ENCODE measurements at places on chromosomes 11 and 22. TPM values are rescaled to one million over a fixed set of nuclear protein-coding genes. Genes with fewer than 3 reads are reported as not detected.

GRCh38 chr22:40031766-40032470 is 37.2 kb downstream of the FAM83F start:
- no peaks in the 10 kb centered on the region for H3K4me1 ChIP-seq
- H3K27me3 ChIP-seq = peaks cover 62% of the 10 kb centered on the region
- no peak overlapping the region for H3K4me3 ChIP-seq
- DNase-seq = no peak

GRCh38 chr11:104997288-104997687 is 25.7 kb downstream of the CASP5 start:
- DNase-seq = no peak
- no peak overlapping the region for H3K27ac ChIP-seq
- no peak overlapping the region for H3K4me3 ChIP-seq
- H3K4me1 ChIP-seq = 0 out of 2 replicates have a peak, but pooled peaks cover 1% of the 10 kb centered on the region
- no peaks in the 10 kb centered on the region for H3K36me3 ChIP-seq

DNA sequence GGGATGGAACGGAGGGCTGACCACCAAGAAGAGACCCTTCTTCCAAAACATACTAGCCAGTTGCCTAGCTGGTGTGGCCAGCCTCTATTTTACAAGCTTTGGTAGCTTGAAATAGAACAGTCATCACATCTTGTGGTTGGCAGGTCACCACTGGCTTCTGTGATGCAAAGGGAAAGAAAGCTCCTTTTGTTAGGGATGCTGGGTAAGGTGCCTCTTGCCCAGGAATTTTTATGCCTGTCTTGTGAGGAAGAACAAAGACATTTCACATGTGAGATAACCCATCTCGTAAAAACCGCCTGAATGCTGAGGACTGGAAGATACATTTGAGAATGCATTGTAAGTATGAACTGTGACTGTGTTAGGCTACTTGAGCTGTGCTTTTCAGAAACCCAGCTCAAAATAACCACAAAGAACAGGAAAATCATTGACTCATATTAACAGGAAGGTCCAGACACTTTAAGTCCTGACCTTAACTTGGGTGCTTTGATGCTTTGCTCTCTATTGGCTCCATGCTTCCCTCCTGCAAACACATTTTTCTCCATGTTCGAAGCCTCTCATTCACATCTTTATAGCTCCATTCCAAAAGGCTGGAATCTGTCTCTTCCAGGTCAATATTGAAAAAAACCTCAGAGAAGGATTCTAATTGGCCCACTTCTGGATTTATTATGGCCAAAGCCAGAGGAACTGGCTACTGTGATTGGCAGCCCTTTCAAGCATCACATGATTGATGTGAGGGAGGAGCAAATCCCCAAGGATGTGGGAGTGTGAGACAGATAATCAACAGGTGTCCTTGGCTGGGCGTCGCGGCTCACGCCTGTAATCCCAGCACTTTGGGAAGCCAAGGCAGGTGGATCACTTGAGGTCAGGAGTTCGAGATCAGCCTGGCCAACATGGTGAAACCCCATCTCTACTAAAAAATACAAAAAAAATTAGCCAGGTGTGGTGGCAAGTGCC is 53.9 kb downstream of the MICAL2 start:
- peak; percentile 91 for DNase-seq
- peaks cover 45% of the 10 kb centered on the region for H3K4me1 ChIP-seq
- H3K36me3 ChIP-seq = peaks cover 21% of the 10 kb centered on the region
- no peak overlapping the region for H3K4me3 ChIP-seq

SPON1 gene
- total RNA-seq = 0.72 TPM
